SW 1271 (cell line): ENCODE measurements at places on chromosomes 2 and 18.

DNA sequence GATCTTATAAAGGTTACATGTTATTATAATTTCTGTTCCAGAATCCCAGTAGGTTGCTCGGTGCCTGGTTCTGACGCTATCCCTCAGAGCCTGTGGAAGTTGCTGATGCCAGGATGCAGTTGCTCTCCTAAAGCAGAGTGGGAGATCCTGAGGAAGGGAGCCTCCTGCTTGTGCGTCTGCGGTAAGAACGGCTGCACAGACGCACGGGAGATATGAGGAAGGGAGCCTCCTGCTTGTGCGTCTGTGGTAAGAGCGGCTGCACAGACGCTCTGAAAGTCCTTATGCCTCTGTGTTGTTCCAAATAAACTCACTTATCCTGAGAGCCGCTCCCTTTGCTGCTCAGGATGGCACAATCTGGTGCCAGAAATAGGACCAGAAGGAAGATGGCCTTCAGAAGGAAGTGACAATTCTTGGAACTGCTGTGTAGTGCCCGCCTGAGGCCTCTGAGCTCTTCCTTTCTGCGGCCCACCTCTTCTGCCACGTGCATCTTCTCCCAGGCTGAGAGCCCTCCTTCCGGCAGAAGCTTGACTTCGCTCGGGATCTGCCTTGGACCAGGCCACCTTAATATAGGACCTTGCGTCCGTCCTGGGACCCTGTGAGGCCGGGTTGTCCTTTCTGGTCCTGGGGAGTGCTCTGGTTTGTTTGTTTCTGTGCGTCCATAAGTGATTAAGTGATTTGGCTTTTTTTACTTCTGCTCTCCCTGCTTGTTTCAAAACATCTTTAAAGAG is 89.5 kb downstream of the RTP5 start:
- no peak for DNase-seq

- no peak for DNase-seq
These were observed 342.4 kb upstream of the ETAA1 start for GRCh38 chr2:67054728-67055127.

DNA sequence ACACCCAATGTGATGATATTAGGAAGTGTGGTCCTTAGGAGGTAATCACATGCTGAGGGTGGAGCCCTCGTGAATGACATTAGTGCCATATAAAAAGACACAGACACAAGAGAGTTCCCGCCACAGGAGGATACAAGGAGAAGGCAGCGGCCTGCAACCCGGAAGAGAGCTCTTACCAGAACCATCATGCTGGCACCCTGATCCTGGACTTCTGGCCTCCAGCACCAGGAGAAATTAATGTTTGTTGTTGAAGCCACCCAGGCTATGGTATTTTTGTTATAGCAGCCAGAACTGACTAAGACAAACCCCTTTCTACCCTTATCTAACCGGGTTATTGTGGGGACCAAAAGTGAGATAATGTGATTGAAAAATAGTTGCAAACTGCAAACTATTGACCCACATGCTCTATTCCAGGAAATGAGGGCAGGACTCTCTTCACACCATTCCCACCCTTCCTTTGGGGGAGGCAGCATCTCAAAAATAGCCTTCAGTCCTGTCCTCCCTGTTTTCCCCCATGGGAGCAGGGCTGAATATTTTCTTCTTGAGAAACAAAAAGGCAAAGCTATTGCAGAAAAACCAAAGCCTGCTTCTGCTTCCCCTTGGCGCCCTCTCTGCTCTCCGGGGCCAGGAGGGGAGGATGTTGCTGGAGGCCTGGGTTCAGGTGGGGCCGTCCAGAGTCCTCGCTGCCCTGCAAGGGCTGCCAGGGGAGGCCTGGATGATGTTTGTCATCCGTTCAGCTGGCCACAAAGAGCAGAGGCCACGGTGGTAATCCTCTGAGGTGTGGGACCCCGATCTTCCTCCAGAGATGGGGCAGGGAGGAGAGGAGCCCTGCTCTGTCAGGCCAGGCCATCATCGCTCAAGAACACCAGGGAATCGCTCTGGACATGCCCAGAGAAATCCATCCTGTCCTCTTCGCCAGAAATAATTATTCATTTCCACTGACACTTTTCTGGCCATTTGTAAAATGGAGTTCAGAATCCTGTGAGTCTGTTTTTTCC is 73.8 kb upstream of the HAAO start:
- DNase-seq, result no peak

- DNase-seq, result no peak
These were observed 30.6 kb downstream of the SOWAHC start for GRCh38 chr2:109644571-109645275.

GRCh38 chr18:58649966-58650816 is 21.1 kb upstream of the MALT1 start:
- no peak for DNase-seq

DNA sequence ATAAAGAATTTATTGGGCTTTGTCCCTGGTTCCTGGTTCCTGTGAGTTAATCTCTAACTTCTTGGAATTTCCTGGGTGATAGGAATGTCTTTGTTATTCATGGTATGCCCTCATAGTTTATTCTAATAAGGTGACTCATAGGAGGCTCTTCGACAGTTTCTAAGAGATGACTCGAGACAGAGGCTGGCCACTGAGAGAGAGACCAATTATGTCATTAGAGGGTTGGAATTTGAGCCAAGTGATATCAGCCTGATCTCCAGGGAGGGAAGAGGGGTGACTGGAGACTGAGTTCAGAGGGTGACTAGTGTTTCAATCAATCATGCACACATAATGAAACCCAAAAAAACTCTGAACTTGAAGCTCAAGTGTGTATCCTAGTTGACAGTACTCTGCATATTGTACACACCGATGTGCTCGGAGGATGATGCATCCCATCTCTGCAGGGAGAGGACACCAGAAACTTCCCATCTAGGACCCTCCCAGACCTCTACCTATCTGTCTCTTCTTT is 185.7 kb downstream of the MTCL1 start:
- peak; percentile 93 for DNase-seq

GRCh38 chr2:168328421-168328820 is 81.0 kb upstream of the STK39 start:
- no peak for DNase-seq

DNA sequence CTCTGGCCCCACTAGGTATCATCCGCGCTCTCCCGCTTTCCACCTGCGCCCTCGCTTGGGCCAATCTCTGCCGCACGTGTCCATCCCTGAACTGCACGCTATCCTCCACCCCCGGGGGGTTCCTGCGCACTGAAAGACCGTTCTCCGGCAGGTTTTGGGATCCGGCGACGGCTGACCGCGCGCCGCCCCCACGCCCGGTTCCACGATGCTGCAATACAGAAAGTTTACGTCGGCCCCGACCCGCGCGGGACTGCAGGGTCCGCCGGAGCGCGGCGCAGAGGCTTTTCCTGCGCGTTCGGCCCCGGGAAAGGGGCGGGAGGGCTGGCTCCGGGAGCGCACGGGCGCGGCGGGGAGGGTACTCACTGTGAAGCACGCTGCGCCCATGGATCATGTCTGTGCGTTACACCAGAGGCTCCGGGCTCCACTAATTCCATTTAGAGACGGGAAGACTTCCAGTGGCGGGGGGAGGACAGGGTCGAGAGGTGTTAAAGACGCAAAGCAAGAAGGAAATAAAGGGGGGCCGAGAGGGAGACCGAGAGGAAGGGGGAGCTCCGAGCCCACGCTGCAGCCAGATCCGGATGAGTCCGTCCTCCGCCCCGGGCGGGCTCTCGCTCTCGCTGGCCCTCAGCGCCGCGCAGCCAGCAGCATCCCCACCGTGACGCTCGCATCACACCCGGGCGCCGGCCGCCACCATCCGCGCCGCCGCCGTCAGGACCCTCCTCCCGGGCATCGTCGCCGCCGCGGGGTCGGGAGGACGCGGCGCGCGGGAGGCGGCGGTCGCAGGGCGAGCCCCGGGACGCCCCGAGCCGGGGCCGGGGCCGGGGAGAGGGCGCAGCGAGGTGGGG is 664 bp downstream of the NETO1 start:
- DNase-seq, result peak; percentile 53

DNA sequence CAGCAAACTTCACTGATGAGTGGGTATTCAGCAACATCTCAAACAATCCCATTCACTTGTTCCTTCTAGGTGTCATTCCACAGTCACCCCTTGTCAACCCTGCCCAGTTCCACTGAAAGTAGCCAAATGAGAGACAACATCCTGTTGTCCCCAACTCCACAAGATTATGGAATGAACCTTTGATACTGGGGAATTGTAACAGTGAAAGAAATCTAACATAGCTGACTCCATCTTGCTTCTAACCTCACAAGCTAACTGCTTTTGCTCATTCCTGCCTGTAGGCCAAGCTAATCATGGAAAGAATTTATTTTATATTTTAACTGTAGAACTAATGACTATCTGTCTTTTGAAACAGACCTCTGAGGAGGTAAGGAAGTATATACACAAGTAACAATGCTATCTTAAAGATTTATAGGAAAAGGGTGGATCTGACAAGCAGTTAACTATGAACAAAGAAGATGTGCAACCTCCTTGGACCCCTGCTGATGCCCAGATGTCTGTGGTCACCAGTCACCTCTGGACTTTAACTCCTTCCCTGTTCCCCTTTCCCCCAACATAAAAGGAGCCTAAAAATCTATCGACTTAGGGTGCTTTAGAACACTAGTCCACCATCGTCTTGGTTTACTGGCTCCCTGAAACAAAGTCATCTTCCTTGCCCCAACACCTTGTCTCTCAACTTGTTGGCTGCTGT is 6.9 kb upstream of the ANXA4 start:
- DNase-seq, result no peak

DNA sequence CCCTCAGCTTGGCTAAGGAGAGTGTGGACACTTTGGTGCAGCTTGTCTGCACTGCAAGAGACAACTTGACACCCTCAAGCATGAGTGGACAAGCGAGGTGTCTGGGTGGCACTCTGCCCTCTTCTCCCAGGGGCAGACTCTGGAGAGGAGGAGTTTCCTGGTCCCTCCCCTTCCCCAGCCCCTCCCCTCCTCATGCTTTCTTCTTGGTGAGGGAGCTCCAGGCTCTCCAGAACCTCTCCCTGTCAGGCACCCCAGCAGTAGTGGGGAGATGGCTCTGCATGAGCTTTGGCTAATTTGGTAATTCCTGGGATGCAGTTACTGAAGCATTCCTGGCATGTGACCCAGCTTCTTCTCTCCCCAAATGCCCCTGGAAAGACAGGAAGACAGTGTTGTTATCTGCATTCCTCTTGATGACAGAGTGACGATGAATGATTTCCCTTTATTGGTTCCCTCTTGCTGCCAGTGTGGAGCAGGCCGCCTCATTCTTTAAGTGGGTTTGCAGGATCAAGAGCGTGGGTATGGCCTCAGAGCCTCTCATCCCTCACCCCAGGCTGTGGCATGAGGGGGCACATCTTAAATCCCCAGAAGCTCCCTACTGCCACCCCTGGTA is 89.2 kb downstream of the STPG4 start:
- peak; percentile 91 for DNase-seq

DNA sequence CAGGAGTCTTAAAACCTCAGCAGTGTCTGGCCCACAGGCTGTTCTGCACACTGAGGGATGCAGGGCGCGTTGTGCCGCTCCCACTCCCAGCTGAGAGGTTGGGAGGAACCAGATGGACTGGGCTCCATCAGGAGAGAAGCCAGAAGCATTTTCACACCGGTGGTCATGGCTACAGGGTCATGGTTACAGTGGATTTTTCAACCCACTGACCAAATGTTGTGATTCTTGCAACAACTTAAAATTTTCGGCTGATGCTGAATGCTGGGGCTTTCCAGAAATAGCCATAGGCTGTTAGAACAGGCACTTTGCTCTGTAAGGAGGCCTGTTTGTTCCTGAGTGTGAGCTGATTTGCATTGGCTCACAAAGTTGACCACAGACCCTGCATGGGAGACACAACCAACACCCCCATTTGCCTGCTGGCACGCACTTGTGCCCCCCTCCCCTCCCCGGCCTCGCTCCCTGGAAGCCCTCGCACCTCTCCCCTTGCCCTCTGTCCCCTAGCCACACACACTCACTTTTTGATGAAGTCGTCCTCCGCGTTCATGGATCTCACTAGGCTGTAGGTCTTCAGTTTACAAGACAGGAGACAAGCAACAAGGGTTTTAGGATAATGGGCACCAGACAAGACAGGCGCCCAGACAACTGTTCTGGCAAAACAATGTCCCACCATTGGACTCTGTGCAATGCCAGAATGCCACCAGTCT is 3.4 kb downstream of the LPIN1 start:
- DNase-seq, result no peak

DNA sequence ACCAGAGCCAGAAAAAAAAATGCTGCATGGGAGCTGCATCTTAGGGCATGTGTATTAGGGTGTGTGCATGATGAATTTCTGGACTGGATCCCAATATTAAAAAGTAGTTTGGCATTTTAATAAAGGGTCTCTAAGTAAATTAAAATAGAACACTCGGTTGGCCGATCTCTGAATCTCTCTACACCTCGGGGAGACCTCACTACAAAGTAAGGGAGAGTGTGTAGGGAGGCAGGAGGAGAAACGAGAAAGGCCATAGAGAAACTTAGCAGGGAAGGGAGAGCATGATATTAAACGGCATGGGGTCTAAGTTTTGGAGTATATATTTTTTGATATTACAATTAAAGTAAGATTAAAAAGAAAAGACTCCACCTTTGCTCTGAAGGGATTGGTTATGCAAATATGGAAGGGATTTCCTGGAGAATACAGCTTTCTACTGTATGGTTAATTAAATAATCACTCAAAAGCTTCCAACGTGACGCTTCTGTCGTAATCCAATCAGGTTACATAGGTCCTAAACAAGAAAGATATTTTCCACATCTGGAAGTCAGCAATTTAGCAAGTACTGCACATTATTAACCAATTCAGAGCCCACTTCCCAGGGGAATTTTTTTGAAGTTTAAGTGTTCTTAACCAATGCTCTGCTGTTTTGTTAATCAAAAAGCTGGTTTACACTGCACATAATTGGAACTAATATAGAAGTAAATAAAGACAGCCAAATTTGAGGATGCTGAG is 1.0 kb upstream of the ZEB2 start:
- DNase-seq, result no peak

DNA sequence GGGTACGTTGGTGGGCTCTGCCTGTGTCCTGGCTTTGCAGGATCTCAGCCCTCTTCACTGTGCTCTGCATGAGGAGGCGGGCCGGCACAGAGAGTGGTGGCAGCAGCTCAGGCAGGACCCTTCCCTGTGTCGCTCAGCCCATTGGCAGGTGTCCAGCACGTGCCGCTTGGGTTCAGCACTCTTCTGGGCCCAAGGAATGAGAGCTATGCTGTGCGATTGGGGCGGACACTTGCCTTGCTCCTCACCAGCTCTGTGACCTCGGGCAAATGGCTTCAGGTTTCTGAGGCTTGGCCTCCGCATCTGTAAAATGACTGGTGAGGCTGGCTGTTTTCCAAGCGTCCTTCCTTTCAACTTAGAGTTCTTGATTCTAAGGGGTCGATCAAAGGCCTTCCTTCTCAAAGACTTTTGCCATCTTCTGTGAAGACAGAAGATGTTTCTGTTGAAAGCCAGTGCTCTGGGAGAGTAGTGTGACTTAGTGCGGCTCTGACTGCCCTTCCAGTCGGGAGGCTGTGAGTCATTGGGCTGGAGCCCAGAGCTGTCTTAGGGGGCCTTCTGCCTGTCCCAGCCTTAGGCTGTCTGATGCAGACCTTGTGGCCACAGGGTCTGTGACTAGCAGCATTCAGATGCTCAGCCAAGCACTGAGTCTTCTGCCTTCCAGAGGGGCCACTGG is 35.6 kb downstream of the GLI2 start:
- DNase-seq, result no peak

- no peak for DNase-seq
These were observed 61.4 kb upstream of the MSTN start for GRCh38 chr2:190123956-190124355.
